ENCODE measurements at places on chromosomes 7 and 10.
A peak's percentile ranks its signal among the peaks of the same experiment; 100 is the strongest.

DNA sequence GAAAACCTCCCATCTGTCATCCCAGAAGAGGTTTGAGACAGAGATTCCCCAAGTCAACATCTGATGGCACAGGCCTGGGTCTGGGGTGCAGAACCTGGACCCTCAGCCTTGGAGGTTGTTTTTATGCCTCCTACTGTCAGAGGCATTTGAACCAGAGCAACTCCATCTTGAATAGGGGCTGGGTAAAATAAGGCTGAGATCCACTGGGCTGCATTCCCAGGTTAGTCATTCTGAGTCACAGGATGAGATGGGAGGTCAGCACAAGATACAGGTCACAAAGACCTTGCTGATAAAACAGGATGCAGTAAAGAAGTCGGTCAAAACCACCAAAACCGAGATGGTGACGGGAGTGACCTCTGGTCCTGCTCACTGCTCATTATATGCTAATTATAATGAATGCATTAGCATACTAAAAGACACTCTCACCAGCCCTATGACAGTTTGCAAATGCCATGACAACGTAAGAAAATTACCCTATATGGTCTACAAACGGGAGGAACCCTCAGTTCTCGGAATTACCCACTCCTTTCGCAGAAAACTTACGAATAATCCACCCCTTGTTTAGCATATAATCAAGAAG is 92.0 kb downstream of the ITGA8 start:
- no peaks in the 10 kb centered on the region for H3K36me3 ChIP-seq
- no peak overlapping the region for H3K27ac ChIP-seq
- H3K4me1 ChIP-seq, result no peaks in the 10 kb centered on the region
- H3K4me3 ChIP-seq, result no peak overlapping the region

DNA sequence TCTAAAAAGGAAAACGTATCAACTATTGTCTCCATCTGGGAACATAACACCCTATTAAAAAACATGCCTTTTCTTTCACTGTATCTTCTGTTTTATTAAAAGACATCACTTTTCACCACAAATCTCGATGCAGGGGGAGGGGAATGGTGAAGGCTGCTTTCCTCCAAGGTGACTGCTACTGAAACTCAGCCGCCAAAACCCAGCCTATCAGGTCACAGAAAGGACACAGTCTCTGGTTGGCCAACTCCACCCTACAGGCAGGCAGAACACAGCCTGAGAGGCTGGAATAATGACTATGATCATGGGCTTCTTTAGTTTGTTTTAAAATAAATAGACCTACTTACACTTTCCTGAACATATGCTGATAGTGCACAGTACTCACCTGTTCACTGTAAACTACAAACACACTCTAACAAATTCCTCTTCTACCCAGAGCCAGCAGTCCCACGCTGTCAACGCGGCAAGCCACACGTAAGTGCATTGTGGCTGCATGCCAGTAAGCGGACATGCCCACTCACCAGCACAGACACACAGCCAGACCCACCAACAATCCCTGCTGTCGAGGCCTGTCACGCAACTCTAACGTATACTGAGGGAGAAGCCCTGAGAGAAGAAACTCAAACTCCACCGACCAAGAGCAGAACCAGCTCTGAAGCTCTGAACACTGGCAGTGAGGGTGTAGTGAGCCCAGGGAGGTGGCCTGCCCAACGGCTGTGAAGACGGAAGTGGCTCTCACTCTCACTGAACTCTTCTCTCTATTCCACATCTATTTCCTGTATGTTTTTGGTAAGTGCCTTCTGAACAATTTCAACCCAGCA is 41.8 kb downstream of the NCAPG2 start:
- peak overlapping the region; percentile 89 for H3K4me3 ChIP-seq
- peaks cover 7% of the 10 kb centered on the region for H3K36me3 ChIP-seq
- peaks cover 11% of the 10 kb centered on the region for H3K4me1 ChIP-seq
- no peak for DNase-seq
- H3K27ac ChIP-seq, result peak overlapping the region; percentile 89

DNA sequence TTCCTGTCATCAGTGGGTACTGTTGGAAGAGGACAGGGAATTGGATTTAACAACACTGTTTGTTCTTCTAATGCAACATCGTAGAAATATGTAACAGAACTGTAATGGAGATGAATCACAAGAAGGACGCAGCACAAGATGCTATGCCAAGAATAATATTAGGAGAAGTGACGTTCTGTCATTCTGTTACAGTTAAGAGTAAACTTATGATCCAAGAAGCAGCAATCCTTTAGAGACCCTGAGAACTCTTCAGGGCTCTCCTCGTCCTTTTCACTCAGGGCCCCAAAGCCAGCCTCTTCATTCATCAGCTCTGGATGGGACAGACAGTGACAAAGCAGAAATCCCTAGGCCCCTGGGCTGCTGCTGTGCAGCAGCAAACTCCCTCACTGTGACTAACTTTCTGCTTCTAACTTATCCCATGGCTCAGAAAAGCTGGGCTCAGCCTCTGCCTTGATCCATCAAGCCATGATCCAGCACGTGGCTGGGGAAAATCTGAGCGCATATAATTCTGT is 8.7 kb upstream of the IL6 start:
- no peaks in the 10 kb centered on the region for H3K4me1 ChIP-seq
- peaks cover 2% of the 10 kb centered on the region for H3K27me3 ChIP-seq
- no peak overlapping the region for H3K27ac ChIP-seq
- H3K4me3 ChIP-seq, result no peak overlapping the region
- no peaks in the 10 kb centered on the region for H3K36me3 ChIP-seq

GRCh38 chr10:14820010-14820774 is 17.6 kb downstream of the CDNF start:
- peaks cover 3% of the 10 kb centered on the region for H3K27me3 ChIP-seq
- no peak for DNase-seq
- H3K4me1 ChIP-seq, result no peaks in the 10 kb centered on the region
- no peak overlapping the region for H3K27ac ChIP-seq

DNA sequence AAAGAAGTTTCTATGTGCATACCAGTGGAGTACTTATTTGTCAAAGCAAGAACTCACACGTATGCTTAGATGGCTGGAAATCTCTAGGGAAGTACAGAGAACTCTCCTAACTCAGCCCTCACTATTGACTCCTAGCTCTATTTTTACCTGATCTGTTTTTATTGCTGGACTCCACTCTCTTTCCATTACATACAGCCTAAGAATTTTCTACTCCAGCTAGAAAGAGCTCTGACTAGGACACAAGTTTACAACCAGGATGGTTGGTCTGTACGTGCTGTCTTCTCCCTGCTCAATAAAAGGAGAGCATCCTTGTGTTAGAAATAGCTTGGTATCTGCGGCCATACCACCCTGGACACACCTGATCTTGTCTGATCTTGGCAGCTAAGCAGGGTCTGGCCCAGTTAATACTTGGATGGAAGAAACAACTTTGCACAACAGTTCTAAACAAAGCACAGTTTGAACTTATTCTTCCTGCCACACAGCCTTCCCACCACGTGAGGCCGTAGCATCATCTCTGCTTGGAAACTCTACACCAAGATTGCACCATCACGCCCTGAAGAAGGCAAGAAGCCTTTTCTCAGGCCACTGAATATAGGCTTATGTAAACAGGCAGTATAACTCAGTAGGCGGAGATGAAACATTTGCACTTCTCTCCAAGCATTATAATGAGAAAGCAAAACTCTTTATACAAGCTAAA is 50.7 kb downstream of the KCNMA1 start:
- H3K36me3 ChIP-seq, result no peaks in the 10 kb centered on the region
- no peak overlapping the region for H3K27ac ChIP-seq
- H3K27me3 ChIP-seq, result no peaks in the 10 kb centered on the region
- DNase-seq, result no peak
- H3K4me3 ChIP-seq, result no peak overlapping the region
- H3K4me1 ChIP-seq, result peaks cover 7% of the 10 kb centered on the region

Measured in immature natural killer cell (primary cell).